Stimulated activated CD4-positive, alpha-beta T cell treated with anti-CD3 and anti-CD28 coated beads, Interleukin-4, amount 100 ng/mL, for 4 hours (primary cell): ENCODE measurements at places on chromosomes 3 and 15.

DNA sequence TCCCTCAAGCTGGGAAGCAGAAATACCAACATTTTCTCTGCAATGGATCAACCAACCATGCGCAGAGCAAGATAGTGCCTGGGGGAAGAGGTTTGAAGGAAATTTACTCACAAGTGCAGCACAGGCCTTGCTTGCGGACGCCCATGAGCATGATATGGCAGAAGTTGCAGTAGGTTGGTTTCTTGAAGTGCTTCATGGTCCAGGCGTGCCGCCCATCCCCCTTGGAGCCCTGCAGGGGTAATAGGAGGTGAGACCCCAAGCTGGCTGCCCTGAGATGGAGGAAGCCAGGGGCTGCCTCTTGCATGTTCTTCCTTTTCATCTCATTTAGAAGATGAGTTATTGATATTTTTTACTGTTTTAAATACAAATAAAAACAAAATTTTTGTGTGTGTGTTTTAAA, 86.6 kb downstream of the DGKG start:
- DNase-seq, result no peak

DNA sequence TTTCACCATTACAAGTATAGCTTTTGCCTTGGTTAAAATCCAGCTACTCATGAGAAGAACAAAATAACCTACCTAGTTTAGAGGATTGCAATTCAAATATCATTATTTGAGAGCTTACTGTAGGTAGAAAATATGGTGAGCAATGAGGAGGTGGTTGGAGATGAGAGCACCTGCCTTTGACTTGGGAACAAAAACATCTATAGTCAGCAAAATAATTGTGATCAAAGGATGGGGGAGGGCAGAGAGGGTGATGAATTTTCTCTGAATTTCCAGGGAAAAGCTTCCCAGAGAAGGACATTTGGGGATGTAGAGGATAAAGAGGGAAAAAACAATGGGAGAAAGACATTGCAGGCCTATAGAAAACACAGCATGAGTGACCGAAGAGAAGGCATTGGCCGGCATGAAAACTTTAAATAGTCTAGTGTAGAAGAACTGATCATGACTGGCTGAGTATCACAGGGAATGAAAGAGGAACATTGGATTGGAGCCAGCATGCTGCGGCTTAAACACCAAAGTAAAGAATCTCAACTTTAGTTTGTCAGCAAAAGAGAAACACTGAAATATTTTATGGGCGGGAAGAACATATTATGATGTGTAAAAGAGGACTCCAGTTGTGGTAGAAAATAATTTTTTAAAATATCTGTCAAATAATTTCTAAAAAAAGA, 581.3 kb downstream of the UNC13C start:
- DNase-seq, result no peak

GRCh38 chr3:196646666-196647216, 7.2 kb downstream of the NRROS start:
- no peak for DNase-seq

DNA sequence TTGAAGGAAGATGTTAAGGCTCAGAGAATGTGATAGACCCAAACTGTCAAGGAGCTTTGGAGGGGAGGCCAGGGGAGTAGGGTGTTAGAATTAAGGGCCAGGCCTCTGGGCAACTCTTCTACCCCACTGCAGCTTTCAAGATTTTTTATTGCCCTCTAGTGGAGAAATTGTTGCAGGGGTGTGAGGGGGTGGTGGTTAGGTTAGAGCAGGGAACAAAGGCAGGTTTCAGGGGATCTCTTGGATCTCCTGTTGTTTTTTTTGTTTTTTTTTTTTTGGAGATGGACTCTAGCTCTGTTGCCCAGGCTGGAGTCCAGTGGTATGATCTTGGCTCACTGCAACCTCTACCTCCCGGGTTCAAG, 1.4 kb upstream of the SEC13 start:
- no peak for DNase-seq

GRCh38 chr3:71865727-71866126, 80.8 kb upstream of the PROK2 start:
- DNase-seq, result no peak

- no peak for DNase-seq
Observed at GRCh38 chr3:148078658-148079057, 619.0 kb upstream of the AGTR1 start.

GRCh38 chr15:91807122-91807521, 46.4 kb upstream of the SLCO3A1 start:
- DNase-seq, result no peak

DNA sequence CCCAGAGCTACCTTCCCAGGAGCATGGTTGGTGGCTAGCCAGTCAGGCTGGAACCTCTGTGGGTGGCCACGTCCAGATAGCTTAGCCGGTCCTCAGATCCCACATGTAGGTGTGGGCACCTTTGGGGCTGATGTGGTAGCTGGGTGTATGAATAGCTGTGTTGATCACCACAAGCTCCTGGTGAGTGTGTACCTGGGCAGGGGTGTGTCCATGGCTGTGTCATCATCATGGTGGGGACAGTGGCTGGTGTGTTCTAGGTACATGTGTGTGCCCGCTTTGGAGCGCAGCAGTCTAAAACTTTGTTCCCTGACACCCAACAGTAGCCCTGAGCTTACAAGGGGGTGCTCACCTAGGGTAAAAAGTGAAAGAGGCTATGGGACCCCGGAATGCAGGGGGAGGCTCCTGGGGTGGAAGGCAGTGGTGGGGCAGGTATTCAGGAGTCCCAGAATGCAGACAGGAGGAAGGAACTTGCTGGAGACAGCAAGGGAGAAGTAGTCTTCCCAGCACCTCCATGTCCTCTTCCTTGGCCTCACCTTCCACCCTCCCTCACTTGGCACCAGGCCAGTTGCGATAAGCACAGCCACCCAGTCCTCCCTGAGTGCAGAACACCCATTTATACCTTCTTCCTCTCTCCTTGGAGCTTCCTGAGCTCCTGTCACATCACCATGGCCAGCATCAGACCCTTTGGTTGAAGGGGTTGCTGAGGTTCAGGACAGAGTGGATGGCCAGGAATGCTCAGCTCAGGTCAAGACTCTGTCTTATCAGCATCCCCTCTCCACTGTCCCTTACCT, 1.2 kb downstream of the CISH start:
- no peak for DNase-seq

- DNase-seq, result no peak
Observed at GRCh38 chr3:113304856-113305540, 93.6 kb downstream of the BOC start.

DNA sequence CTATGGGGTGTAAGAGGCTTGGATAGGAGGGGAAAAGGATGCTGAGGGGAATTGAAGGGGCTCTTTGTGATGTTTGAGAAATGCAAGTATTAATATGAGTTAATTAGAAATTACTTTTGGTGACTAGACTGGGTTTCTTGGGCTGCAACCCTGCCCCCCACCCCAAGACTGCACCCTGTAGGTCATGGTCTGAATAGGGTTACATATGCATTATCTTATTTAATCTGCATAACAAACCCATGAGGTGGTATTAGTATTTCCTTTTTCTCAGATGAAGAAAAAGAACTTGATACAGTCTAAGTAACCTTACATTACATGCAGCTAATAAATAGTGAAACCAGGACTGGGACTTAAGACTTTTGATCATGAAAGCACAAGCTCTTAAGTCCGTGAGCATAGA, 5.6 kb upstream of the ZBTB38 start:
- no peak for DNase-seq

DNA sequence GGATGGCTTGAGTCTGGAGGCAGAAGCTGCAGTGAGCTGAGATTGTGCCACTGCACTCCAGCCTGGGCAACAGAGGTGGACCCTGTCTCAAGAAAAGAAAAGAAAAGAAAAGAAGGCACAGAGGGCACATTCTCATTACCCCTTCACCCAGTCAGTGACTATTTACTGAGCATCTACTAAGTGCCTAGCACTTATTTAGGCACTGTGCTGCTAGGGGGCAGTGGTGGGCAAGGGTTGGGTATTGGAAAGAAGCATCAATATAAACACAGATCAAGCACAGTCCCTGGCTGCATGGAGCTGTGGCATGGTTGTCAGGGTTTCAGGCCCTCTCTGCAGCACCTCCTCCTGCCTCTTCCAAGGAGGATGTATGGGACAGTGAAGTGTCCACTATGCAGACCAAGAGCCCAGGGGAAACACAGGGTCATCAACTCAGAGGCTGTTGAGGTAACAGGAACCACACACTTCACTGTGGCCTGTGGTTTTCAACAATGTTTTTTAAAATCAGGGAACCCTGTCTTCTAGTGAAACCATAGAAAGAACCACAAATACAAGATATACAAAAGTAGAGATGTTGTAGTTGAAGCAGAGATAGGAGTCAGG, 138.5 kb downstream of the RAB11A start:
- DNase-seq, result no peak

GRCh38 chr3:116179091-116179490, 266.2 kb downstream of the LSAMP start:
- DNase-seq, result no peak

GRCh38 chr15:86055688-86056087, 24.0 kb upstream of the AGBL1 start:
- DNase-seq, result no peak

DNA sequence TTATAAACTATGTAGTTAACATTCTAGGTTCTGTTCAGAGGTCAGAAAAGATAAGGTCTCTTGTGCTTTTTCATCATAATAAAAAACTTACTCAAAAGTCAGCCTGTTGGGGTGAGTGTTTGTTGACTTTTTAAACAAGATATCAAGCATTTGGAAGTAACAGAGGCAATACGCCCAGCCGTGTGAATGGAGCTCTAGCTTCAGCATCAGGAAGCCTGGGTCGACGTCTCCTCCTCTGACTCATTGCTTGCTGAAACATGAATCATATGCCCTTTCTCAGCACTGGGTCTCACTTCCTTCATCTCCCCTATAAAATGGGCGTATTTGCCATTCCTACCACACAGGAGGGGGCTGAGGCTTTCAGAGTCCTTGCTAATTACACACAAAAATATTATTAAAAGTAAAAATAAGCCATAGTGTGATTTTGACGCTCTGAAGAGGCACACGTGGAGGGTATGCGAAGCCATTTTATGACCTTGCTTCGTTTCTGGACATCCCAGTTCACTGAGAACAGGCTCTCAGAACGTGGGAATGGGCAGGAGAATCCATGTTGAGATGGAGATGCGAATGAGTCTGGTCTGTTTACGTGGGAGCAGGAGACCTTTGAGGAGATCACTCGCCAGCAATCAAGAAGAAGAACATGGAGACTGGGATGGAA, 220.8 kb upstream of the TPRG1 start:
- DNase-seq, result peak; percentile 57

DNA sequence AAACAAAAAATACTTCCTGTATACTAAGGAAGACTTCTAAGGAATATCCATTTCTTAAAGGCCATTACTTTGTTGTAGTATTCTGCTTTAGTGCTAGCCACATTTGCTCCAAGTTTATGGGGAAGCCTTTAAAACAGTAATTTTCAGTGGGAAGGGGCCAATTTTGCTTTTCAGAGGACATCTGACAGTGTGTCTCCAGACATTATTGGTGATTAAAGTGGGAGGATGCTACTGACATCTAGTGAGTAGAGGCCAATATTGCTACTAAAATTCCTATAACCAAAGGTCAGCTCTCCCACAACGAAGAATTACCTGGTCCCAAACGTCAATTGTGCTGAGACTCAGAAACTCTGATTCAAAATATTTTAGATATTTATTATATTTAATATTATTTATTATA, 24.8 kb downstream of the SLC28A2 start:
- DNase-seq, result no peak

DNA sequence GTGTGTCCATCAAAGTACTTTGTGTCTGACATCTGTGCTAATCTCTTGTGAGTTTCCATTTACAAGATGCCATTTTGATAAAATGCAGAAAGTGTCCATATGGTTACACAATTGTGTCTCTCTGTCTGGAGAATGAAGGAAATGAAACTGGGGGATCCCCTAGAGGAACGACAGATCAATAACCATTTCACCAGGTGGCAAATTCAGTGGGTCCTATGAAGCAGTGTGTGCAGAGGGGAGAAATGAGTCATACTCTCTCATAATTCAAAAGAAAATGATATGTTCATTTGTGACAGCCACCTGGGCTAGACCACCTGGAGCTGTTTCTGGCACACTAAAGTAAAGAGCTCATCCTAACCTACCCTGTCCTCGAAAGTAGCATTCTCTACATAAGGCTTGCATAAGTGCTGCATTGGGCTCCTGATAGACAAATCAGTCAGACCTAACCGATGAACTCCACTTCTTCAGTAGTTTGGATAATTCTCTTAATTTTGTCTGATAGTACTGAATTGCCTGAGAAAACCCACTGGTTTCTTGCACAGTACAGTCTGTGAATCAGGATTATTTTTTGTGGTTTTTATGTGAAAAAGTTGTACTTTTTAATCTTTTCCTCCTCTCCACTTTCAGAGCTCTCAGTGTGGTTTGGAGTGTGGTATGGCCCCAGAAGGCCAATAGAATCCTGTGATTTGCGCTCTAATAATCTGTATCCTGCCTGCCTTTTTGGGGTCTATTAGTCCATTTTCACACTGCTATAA, 10.3 kb upstream of the CD47 start:
- peak; percentile 66 for DNase-seq

GRCh38 chr15:83694015-83694414, 40.1 kb downstream of the ADAMTSL3 start:
- no peak for DNase-seq

DNA sequence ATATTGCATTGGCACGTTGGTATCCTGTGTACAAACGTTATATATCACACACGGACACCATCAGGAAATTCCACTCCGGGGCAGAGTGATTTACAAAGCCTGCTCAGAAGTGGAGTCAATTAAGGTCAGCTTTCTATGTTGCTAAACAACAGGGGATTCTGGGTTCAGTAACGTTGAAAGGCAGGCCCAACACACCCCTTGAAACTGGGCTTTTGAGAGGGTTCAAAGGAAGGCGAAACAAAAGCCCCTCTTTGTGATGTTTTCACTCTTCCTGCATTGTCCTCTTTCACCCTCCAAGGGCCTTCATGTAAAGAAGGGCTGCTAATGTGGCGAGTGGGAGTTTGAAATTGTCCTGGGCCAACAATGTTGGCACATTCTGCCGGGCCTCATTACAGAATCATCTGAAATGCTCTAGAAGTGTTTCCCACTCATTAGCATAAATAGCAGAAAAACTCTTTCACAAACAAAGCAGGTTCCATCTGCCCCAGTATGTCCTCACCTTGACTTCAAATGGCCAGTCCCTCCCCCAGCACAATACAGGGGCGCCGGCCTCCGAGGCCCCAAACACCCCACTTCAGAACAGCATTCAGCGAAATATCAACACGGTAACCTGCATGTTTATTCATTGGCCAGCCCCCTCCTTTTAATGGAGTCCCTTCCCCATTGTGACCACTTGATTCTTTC, 76.4 kb downstream of the HES1 start:
- DNase-seq, result no peak

GRCh38 chr15:100338971-100339444, 2.8 kb downstream of the ADAMTS17 start:
- no peak for DNase-seq

DNA sequence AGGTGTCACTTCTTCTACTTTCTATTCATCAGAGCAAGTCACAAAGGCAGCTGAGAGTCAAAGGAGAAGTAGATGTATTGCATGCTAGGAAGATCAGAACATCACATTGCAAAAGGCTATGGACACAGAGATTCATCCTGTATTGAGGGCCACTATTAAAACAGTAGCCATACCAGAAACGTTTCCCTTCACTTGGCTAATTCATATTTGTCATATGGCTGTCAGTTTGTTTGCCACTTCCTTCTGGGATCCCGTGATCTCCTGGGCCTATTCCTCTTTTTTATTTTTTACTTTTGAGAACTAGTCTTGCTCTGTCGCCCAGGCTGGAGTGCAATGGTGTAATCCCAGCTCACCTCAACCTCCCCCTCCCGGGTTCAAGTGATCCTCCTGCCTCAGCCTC, 184.0 kb upstream of the SATB1 start:
- no peak for DNase-seq
